ENCODE measurements at places on chromosomes 3 and 15.

DNA sequence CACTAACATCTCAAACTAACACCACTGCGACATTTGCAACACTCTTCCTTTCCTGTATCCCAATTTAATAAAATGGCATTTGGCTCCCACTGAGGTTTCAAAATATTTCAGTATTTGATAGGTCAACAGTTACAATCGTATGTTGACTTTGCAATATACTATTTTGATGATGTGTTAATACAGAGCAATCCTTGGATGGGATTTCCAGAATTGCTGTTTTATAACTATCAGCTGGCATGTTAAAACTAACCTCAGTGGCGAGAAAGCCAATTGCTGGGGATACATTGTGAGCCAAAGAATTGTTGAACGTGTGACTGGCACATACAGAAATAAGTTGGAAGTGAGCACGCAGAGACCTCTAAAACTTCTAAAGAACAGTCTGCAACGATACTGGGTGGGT, 226.1 kb upstream of the LYSMD4 start:
- DNase-seq, result no peak

DNA sequence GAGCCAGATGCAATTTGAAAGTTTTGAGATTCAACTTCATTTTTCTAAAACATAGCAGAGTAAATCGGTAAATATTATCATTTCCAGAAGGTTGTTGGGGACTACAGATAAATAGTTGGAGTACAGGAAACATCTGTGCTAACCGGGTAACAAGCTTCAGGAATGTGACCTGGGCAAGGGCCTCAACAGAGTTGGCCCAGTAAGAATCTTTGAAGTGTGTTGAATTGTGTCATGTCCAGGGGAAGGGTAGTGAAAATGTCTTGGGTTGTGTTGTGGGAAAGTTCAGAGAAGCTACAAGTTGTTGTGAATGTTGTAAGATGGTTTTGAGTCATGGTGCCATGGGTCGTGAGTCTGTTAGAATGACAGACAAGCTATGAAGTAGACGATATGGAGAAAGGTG, 35.7 kb downstream of the SQOR start:
- DNase-seq, result no peak

- DNase-seq, result no peak
Observed at GRCh38 chr15:26075770-26076169, 212.6 kb upstream of the ATP10A start.

- no peak for DNase-seq
Observed at GRCh38 chr3:139328356-139328755, 15.5 kb upstream of the MRPS22 start.

GRCh38 chr3:81378552-81379293, 382.7 kb downstream of the GBE1 start:
- DNase-seq, result no peak

GRCh38 chr3:127549826-127550467, 40.6 kb downstream of the TPRA1 start:
- no peak for DNase-seq

- DNase-seq, result no peak
Observed at GRCh38 chr15:36178303-36178633, 401.2 kb upstream of the CDIN1 start.

GRCh38 chr15:29570121-29570947, 251.9 kb downstream of the TJP1 start:
- no peak for DNase-seq

- DNase-seq, result no peak
Observed at GRCh38 chr15:95669146-95669922, 661.2 kb upstream of the NR2F2 start.

GRCh38 chr3:43326891-43327581, 40.7 kb downstream of the SNRK start:
- DNase-seq, result no peak

GRCh38 chr3:138401834-138402233, 32.6 kb upstream of the ESYT3 start:
- no peak for DNase-seq

- no peak for DNase-seq
Observed at GRCh38 chr3:160601288-160601687, 35.9 kb upstream of the KPNA4 start.

DNA sequence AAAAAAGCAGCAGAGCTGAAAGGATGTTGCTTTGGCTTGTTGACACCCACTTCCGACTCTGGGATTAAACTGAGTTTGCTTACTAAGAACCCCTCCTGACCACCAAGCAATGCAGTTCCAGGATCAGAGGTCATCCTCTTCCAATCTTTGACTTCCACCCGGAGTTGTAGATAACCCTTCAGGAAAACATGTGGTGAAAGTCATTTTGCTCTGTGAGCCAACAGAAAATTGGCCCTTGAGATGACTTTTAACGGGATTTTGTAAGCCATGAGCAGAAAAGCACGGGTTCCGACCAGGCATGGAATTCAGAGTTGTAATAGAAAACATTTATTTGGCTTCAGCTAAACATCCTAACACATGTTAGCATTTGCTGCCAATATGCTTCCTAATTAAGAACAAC, 171.6 kb upstream of the NR2F2 start:
- DNase-seq, result no peak

DNA sequence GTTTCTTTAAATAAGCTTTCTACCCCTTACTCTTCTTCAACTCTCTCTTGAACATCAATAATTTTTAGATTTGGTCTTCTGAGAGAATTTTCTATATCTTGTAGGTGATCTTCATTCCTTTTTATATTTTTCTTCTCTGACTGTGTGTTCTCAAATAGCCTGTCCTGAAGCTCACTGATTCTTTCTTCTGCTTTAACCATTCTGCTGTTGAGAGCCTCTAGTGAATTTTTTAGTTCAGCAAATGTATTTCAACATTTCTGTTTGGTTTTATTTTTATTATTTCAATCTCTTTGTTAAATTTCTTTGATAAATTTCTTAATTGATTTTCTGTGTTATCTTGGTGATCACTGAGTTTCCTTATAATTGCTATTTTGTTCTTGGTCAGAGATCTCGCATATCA, 19.6 kb downstream of the IQCH start:
- no peak for DNase-seq

DNA sequence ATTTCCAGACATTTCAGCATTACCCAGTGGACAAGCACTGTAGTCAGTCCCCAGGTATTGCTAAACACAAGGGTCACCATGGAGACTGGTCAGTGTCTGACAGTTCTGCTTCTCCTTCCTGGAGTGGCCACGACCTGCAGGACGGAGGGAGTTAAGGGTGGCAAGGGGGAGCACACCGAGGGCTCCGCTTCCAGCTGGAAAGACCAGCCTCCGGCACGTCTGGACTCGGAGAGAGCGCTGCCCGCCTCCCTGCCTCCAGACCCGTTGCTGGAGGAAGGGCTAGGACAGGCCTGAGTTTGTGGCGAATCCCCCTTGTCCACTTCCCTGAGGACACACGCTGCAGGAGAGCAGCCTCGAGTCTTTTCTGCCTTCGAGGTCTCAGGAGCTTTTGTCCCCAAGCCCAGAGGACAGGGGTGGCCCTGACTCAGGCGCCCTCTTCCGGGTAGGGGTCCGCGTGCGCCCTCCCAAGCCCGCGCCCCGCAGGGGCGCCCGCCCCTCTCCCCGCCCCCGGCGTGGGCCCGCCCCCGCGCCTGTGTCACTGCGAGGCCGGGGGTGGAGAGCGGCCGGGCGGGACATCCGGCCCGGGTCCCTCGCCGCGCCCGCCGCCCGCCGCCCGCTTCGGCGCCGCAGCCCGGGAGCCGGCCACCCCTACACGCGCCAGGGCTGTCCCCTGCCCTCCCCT, at the start of gene CHST14:
TSS of gene CHST14 (plus strand) at position 562 of the 682 bp plus-strand sequence. CDS start 230 bp downstream, outside the sequence.
- DNase-seq, result peak; percentile 69

DNA sequence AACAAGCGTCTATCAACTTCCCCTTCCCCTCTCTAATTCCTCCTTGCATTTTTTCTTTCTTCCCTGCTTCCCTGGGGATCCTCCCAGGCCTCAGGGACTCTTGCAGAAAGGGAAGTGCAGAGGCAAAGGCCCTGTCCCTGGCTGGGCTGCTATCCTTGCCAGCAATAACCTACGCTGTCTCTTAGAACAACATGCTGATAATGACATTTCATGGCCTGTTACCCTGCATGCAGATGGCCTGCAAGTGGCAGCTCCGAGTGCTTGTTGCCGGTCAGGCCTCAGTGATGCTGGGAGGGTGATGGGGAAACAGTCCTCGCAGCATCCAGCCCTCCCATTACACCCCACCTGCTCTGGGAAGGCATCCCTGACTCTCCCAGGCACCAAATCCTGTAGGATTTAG, 167.6 kb downstream of the RAB11A start:
- DNase-seq, result no peak

GRCh38 chr3:176362191-176362731, 835.0 kb downstream of the TBL1XR1 start:
- DNase-seq, result no peak

DNA sequence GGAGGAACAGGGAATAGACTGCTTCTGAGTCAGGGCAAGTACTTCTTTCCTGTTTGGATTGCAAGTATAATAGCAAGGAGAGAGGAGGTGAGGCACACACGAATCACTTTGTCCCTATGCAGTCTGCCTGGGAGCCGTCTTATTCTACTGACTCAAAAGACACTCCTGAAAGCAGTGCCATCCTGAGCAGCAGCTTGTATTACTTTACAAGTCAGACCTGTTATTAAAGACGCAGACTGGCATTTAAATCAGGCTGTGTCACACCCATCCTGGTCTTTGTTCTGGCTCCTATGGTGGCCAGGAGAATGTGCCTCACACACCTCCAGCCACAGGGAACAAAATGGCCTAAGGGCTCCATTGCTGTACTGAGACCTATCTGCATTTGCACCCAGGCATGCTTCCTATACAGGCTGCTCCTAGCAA, 17.9 kb upstream of the SQOR start:
- DNase-seq, result no peak

GRCh38 chr15:72994534-72995177, 57.6 kb upstream of the NEO1 start:
- no peak for DNase-seq

GRCh38 chr15:25805031-25805430, 58.1 kb downstream of the ATP10A start:
- DNase-seq, result no peak

DNA sequence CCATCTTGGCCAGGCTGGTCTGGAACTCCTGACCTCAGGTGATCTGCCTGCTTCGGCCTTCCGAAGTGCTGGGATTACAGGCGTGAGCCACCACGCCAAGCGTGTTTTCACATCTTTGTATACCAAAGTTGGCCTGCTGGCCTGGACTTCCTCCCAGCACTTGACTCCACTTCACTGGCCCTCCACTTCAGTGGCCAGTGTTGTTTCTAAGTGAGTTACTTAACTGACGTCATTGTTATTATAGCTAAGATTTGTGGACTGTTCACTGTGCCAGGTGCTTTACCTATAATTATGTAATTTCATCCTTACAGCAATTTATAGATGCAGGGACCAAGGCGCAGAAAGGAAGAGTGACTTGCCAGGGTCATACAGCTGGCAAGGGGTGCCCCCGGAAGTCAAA, 52.0 kb downstream of the HRH1 start:
- DNase-seq, result no peak

DNA sequence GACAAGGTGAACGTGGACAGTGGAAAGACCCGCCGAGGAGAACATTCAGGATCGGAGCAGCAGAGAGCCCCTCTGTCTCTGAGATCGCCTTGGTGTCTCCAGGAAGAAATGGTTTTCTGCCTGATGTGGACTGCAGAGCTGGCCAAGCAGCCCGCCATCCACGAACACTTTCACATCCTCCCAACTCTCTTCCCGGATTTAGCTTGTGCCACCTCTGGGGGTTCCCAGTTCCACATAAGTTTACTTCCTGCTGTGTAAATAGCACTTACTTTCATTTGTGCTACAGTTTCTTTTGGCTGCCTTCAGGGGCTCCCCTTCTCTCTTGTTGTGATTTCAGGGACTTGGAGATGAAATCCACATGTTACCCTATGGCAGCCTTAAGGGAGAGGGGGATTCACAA, 48.4 kb downstream of the SEMA5B start:
- no peak for DNase-seq

DNA sequence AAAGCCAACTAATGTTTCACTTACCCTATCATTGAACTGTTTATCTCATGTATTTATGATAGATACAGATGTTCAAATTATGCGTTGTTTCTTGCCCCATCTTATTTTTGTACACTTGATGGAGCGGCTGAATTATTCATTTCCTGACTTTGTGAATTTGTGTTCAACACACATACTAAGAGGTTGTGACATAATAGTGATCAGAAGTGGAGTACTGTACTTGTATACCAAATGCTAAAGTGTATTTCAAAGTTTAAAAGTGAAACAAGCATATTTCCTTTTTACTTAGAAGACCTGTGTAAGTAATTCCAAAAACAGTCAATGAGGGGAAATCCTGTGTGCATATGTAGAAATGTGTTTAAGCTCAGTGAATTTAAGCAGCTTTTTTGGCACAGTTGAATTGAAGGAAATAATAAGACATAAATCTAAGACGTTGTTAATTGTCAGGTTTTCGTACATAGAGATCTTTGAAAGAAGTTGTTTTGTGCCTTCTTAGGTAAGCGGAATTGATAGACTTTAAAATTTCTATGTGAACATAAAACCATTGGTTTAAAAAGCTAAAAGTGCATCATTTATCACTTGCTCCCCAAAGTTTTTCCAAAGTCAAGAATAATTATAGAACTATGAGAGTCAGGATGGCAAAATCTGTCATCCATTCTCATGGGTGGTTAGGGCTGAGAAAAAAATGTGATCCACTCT, 1.9 kb downstream of the NFKBIZ start:
- no peak for DNase-seq

GRCh38 chr3:168801794-168802193, 706.1 kb upstream of the GOLIM4 start:
- DNase-seq, result no peak

DNA sequence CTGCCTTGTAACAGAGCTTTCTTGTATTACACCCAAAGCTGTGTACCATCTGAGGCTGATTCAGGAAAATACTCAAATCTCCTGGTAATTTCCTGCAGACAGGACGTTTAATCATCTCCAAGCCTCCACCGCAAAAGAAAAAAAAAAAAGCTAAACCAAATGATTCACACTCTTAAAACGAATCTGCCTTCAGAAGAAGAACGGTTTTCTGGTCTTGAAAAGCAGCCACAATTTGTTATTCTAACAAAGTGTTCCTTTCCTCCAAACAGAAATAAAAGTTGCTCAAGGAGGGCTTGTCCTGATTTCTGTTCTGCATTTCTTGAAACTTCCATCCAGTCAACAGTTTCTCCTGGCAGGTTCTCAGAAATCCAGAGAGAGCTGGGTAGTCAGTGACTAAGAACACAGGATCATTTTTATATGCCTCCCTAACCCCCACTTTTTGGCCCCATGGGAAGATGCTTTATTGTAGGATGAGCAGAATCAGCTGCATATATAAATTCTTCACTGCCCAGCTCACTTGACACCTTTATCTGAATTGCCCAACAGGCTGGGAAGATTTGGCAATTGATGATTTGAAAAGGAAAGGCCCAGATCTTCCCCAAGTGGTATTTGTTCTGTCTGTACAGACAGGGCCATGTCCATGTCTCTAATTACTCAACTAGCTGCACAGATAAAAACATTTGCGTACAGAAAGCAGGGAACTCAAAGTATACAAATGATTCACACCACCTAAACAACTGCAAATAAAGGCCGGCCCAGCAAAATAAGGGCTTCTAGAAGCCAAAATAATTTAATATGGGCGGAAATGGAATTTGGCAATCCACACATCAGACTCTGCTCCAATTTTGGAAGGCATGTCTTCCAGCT, 41.0 kb upstream of the PRICKLE2 start:
- no peak for DNase-seq
